ENCODE measurements at places on chromosomes 2 and 18. TPM values are rescaled to one million over a fixed set of nuclear protein-coding genes. Genes with fewer than 3 reads are reported as not detected.

Gene TANC1
- 54.5 TPM for total RNA-seq

Gene C2orf72
- not detected for total RNA-seq

DNA sequence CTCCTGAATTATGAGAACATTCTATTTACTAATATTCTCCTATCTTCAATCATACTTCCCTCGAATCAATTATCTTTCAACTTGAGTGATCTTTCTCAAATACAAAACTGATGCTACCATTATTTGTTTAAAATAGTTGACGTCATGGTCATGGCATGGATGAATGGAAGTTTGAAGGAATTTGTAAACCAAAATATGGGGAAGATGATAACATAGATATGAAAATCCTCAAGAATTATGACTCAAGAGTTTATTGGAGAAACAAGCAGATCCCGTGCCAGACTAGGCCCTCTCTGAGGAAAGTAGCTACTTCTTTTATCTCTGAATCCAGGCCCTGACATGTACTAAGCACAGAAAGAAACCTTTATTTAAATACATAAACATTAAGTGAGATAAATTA is 270.4 kb upstream of the MC4R start:
- no peak for DNase-seq

DNA sequence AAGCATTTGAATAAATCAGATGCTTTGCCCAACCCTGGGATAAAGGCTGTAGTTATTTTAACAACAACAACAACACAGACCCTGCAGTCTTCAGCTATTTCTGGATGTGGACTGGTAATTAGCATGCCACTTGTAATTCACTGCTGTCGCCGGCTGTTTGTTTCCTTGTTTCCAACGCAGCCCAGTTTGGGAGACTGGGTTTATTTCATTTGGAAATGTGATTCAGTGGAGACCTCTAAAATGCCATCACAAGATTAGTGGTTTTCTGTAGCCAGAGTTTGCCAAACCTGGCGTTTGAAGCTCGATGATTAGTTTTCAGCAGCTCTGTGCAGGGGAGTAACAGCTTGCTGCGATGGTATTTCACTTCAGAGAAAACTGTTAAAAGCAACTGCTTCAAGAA is 83.5 kb downstream of the LDLRAD4 start:
- DNase-seq: no peak

DNA sequence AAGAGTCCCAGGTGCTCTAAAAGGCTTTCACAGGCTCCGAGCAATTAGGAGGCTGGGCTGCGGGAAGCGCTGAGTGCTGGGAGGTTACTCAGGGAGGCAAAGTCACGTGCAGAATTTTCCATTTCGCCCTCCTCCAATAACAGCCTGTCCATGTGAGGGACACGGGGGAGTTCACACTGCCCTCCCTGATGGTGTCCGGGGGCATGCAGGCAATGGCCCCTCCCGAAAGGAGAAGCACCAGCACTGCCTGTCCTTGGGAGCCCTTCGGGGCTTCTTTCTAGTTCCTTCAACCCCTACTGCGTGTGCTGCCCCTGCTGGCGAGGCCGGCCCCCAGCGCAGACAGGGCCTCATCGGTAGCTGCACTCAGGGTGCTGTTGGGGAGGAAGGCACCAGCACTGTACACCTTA is 63.1 kb upstream of the HPCAL1 start:
- no peak for DNase-seq

DNA sequence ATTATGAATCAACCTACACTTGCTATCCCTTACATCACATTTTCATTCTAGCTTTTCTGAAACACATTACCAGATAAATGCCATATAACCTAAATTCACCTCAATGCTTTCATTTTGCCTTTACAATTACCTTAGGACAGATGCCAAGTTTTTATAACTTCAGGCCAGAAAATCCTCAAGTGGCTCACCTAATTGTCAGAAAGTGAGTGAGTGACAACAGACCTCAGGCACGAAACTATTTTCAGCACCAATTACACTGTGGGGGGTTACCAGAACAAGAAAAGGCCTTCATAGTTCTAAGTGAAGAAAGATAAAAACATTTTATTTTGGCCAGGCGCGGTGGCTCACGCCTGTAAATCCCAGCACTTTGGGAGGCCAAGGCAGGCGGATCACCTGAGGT is 52.3 kb upstream of the ST8SIA5 start:
- no peak for DNase-seq

- no peak for DNase-seq
Measured at GRCh38 chr2:9809448-9810088, 33.7 kb upstream of the TAF1B start.
